Esophagus muscularis mucosa (tissue), 4 donors: ENCODE measurements at places on chromosomes 5 and 9. TPM values are rescaled to one million over a fixed set of nuclear protein-coding genes. Genes with fewer than 3 reads are reported as not detected.

- H3K36me3 ChIP-seq: no peaks in the 10 kb centered on the region
- H3K4me3 ChIP-seq: no peak overlapping the region
- no peaks in the 10 kb centered on the region for H3K27me3 ChIP-seq
- no peak for DNase-seq
- no peak overlapping the region for H3K27ac ChIP-seq
Observed at GRCh38 chr5:99694884-99695283, 766.1 kb upstream of the CHD1 start.

GRCh38 chr5:8865686-8866374 is 680.0 kb downstream of the SEMA5A start:
- H3K36me3 ChIP-seq: no peaks in the 10 kb centered on the region
- no peak overlapping the region for H3K4me3 ChIP-seq
- no peaks in the 10 kb centered on the region for H3K4me1 ChIP-seq
- DNase-seq: no peak
- no peak overlapping the region for H3K27ac ChIP-seq
- no peaks in the 10 kb centered on the region for H3K27me3 ChIP-seq

The SLC25A2 gene
- total RNA-seq: not detected

DNA sequence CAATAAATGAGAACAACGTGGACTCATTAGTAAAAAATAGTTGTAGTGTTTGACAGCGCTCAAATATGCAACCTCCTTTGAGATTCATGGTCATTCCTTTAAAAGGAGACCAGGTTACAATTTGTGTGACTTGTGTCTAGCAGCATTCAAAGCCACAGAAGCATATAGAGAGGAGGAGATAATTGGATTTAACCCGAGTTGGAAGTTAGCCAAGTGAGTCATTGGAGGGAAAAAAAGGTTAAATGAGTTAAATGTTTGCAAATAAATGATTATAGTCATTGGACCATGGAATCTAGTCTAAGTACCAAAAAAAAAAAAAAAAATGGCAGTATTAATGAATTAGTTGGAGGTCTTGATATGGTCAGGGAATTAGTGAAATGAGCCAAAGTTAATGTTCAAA is 90.9 kb downstream of the ITGA1 start:
- H3K4me1 ChIP-seq: peaks cover 18% of the 10 kb centered on the region
- H3K27ac ChIP-seq: no peak overlapping the region
- H3K27me3 ChIP-seq: no peaks in the 10 kb centered on the region
- DNase-seq: no peak
- no peak overlapping the region for H3K4me3 ChIP-seq

DNA sequence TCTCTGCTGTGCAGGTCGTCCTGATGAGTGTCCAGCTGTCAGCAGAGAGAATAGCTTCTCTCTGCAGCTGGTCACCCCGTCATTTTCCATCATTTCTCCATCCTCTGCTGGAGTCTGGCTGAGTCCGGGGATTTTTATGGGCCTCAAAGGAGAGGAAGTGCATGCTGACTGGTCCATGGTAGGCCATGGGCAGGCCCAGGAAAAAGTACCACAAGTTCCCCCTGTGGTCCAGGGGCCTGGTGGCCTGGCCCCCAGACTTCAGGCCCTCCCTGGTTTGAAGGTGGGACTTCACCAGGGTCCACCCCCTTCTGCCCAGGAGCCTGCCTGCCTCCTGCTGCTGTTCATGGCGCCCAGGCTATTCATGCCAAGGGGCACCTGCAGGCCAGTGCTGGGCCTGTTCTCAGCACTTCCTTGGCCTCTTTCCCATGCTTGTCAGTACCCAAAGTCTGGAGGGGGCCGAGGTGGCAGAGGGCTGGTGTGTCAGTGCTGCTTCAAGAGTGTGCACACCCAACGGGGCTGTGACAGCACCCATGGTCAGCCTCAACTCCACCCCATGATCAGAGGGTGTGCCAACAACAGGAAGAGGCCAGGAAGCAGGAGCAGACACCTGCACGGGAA is 7.3 kb upstream of the MTMR12 start:
- no peak overlapping the region for H3K27ac ChIP-seq
- H3K27me3 ChIP-seq: no peaks in the 10 kb centered on the region
- peaks cover 7% of the 10 kb centered on the region for H3K4me1 ChIP-seq
- no peak overlapping the region for H3K4me3 ChIP-seq

- H3K36me3 ChIP-seq: no peaks in the 10 kb centered on the region
- DNase-seq: no peak
- no peak overlapping the region for H3K4me3 ChIP-seq
- no peaks in the 10 kb centered on the region for H3K4me1 ChIP-seq
- H3K27ac ChIP-seq: no peak overlapping the region
Observed at GRCh38 chr9:121450241-121450640, 49.4 kb downstream of the GGTA1 start.

DNA sequence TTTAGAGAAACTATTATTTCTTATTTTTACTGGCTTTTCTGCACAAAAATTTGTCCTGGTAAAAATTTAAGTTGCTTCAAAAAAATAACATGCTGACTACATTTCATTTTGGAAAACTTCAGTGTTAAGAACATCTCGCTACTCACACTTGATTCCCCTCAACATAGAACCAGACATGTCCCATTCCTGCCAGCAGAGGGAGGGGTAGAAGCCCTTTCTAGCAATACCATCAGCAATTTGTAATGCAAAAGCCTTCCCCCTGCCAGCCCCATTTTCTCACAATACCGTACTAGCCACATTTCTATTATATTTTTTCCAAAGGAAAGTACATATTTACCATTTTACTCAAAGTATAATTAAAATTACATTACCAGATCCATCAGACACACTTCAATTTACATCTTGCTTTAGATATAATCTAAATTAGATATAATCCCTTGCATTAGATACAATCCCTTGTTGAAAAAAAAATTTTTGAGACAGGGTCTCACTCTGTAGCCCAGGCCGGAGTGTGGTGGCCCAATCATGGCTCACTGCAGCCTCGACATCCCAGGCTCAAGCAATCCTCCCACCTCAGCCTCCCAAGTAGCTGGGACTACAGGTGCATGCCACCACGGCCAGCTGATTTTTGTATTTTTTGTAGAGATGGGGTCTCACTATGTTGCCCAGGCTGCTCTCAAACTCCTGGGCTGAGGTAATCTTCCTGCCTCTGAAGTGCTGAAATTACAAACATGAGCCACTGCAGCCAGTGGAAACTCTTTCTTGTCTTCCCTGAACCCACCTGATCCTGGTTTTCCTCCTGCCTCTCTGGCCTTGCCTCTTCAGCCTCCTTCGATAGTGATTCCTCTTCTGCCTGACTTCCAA is 39.6 kb upstream of the IDNK start:
- no peak overlapping the region for H3K27ac ChIP-seq
- peaks cover 10% of the 10 kb centered on the region for H3K36me3 ChIP-seq
- H3K4me3 ChIP-seq: no peak overlapping the region
- H3K27me3 ChIP-seq: no peaks in the 10 kb centered on the region

The TMEM171 gene
- total RNA-seq: not detected

GRCh38 chr9:133199648-133200321 is 9.3 kb downstream of the OBP2B start:
- no peaks in the 10 kb centered on the region for H3K27me3 ChIP-seq
- peak overlapping the region; percentile 46 for H3K27ac ChIP-seq
- no peak for DNase-seq
- H3K4me1 ChIP-seq: no peaks in the 10 kb centered on the region

- peaks cover 3% of the 10 kb centered on the region for H3K4me1 ChIP-seq
- H3K27me3 ChIP-seq: no peaks in the 10 kb centered on the region
- no peak overlapping the region for H3K27ac ChIP-seq
- H3K36me3 ChIP-seq: no peaks in the 10 kb centered on the region
- H3K4me3 ChIP-seq: no peak overlapping the region
Observed at GRCh38 chr9:128033609-128034008, 33.5 kb downstream of the NAIF1 start.

The SCGB3A2 gene
- not detected for total RNA-seq

DNA sequence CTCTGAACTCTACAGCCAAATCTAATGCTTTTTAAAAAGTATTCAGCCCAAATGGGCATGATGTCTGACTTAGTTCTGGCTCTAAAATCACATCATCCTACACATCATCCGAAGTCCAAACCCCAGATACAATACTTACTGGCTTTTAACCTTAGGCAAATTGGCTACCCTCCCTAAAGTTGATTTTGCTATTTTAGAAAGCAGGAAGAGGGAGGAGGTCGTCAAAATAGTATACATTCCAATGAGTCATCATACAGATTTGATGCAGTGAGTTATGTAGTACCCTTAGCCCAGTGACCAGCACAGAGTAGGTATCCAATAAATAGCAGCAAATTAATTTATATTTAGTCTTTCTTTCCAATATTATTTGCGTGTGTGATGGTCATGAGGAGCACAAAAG is 582.0 kb upstream of the TUSC1 start:
- DNase-seq: no peak
- no peaks in the 10 kb centered on the region for H3K36me3 ChIP-seq
- no peak overlapping the region for H3K4me3 ChIP-seq

The ECM2 gene
- 9.1 TPM for total RNA-seq

GRCh38 chr5:111221139-111221538 is 3.0 kb upstream of the CAMK4 start:
- H3K4me1 ChIP-seq: peaks cover 17% of the 10 kb centered on the region
- no peak for DNase-seq

- no peaks in the 10 kb centered on the region for H3K4me1 ChIP-seq
- H3K36me3 ChIP-seq: no peaks in the 10 kb centered on the region
- no peak for DNase-seq
- no peak overlapping the region for H3K4me3 ChIP-seq
- H3K27me3 ChIP-seq: no peaks in the 10 kb centered on the region
Observed at GRCh38 chr9:105309531-105309931, 65.1 kb downstream of the SLC44A1 start.

DNA sequence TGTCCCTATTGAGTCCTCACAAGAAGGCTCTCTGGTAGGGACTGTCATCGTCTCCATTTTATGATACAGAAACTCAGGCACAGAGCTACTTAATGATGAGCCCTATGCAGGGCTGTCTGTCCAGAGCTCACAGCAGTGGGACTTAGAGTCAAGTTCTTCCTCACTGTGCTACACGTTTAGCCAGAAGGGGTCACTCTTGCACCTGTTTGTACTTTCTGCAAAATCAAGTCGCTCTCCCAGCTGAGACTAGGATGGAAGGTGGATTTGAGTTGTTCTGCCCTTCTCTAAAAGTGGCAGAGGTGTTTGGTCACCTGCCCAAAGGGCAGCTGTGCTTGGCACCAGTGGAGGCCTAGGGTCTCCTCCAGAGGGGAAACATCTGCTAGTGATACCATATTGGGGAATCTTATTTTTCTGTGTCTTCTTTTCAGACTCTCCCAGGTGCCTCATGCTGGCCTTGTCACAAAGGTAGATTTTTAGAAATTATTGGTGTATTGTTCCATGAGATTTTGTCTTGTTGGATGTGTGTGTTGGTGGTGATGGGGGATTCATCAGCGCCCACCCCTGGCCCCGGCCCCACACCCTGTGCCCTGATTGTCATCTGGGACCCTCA is 104.2 kb downstream of the PPARGC1B start:
- H3K36me3 ChIP-seq: peaks cover 11% of the 10 kb centered on the region
- H3K4me3 ChIP-seq: no peak overlapping the region
- no peak overlapping the region for H3K27ac ChIP-seq
- no peak for DNase-seq
- H3K4me1 ChIP-seq: no peaks in the 10 kb centered on the region

The GRIA1 gene
- 0.83 TPM for total RNA-seq

DNA sequence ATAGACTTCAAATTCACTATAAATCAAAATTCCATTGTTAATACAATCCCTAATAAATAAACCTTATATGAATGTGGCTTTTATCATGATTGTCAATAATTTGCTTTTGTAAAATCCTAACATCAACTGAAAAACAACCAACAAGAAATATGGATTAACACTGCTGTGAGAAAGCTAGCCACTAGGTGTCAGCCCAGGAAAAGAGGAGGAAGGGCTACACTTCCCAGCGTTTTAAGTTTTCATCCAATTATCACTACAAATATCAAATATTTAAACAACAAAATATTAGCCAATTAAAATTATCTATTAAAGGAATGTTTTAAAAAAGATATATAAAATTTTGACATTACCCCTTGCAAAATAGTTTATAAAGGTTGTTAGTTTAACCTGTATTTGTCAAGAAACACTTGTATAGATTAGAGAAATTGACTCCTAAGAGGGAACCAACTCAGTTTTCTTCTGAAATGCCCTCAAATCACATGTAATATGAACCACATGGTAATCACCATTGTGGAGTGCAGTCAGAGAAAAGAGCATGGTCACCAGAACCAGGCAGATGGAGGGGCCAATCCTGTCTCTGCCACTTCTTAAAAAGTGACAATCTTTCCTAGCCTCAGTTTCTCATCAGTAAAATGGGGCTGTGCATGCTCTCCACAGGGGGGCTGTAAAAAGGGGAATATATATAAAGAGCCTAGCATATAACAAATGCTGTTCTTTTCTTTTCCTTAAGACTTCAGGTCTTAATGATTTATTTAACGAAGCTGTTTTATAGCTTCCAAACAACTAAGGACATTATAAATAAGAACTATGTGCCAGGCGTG is 188.2 kb downstream of the CRB2 start:
- H3K36me3 ChIP-seq: no peaks in the 10 kb centered on the region
- no peak overlapping the region for H3K27ac ChIP-seq

- peaks cover 37% of the 10 kb centered on the region for H3K4me1 ChIP-seq
- H3K36me3 ChIP-seq: peaks cover 13% of the 10 kb centered on the region
- H3K27me3 ChIP-seq: no peaks in the 10 kb centered on the region
- peak overlapping the region; percentile 90 for H3K27ac ChIP-seq
Observed at GRCh38 chr9:91208837-91209236, 152.9 kb downstream of the AUH start.

The ARID3C gene
- total RNA-seq: not detected

The FRMPD1 gene
- total RNA-seq: 0.45 TPM

- no peaks in the 10 kb centered on the region for H3K36me3 ChIP-seq
- H3K27ac ChIP-seq: no peak overlapping the region
- no peak overlapping the region for H3K4me3 ChIP-seq
- H3K27me3 ChIP-seq: no peaks in the 10 kb centered on the region
- no peak for DNase-seq
- H3K4me1 ChIP-seq: no peaks in the 10 kb centered on the region
Observed at GRCh38 chr9:137396634-137397367, 26.2 kb downstream of the EXD3 start.

- DNase-seq: no peak
- no peak overlapping the region for H3K4me3 ChIP-seq
- H3K4me1 ChIP-seq: no peaks in the 10 kb centered on the region
- H3K36me3 ChIP-seq: no peaks in the 10 kb centered on the region
- peaks cover 8% of the 10 kb centered on the region for H3K27me3 ChIP-seq
Observed at GRCh38 chr5:135100431-135100830, 66.4 kb upstream of the PITX1 start.

The NMUR2 gene
- not detected for total RNA-seq

GRCh38 chr9:129609486-129610212 is 11.3 kb downstream of the C9orf50 start:
- peak overlapping the region; percentile 89 for H3K27ac ChIP-seq
- no peaks in the 10 kb centered on the region for H3K27me3 ChIP-seq
- no peaks in the 10 kb centered on the region for H3K36me3 ChIP-seq
- no peak for DNase-seq

The PPP3R2 gene
- total RNA-seq: 0.06 TPM

The SAPCD2 gene
- 0.17 TPM for total RNA-seq

The CCDC152 gene
- total RNA-seq: 0.52 TPM

The CD74 gene
- 572 TPM for total RNA-seq

GRCh38 chr9:12740845-12741244 is 34.0 kb upstream of the LURAP1L start:
- no peaks in the 10 kb centered on the region for H3K36me3 ChIP-seq
- H3K27ac ChIP-seq: no peak overlapping the region
- no peak overlapping the region for H3K4me3 ChIP-seq
- H3K27me3 ChIP-seq: no peaks in the 10 kb centered on the region
- no peaks in the 10 kb centered on the region for H3K4me1 ChIP-seq

The HINT2 gene
- total RNA-seq: 32.4 TPM
